Stromal cell of bone marrow (primary cell): ENCODE measurements at places on chromosomes 2 and 18.

GRCh38 chr2:15367205-15367604, 193.9 kb downstream of the NBAS start:
- no peak for DNase-seq

DNA sequence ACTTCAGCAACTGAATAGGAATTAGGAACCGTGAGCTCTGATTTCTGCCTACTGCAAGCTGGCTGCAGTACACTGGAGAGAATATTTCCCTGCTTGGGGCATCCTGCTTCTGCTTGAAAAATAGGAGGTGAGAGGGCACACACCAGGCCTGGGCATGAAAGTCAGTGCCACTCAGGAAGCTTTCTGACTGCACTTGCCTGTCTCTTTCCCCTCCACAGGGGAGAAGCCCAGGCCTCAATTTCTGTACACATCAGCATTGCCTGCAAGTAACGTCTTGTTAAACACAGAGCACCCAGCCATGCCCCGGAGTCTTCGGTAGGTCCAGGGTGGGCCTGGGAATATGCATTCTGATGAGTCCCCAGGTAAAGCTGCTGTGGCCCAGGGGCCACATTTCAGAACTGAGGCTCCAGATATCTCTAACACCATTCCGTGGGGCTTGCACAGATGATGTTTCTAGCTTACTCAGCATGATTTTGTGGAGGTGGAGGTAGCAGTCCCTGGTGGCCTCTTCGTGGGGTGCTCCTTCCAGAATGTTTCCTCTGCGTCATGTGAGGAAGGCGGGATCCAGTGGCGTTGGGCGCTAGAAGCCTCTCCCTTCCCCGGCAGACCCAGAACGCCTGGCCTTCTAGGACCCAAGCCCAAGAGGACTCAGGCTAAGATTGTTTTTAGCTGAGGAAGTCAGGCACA, 114.1 kb downstream of the ZBTB7C start:
- no peak for DNase-seq

GRCh38 chr2:44087714-44088092, 81.0 kb upstream of the PPM1B start:
- DNase-seq, result no peak

DNA sequence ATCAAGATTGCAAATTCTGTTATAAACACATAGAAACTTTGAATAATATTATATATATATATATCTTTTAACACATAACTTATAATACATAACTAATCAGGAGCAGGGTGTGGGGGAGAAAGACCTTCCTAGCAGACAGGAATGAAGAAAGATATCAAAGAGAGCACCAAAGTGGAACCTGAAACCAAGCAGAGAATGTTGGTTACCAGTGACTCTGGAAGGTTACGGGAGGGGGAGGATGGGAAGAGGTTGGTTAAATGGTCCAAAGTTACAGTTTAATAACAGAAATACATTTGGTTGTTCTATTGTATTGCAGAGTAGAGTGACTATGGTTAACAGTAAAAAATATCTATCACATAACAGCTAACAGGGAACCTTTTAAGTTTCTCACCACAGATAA, 366.7 kb downstream of the LRRTM4 start:
- no peak for DNase-seq

GRCh38 chr2:7857904-7858303, 824.0 kb upstream of the ID2 start:
- no peak for DNase-seq

GRCh38 chr2:19617257-19617848, 258.9 kb upstream of the OSR1 start:
- DNase-seq, result no peak

- no peak for DNase-seq
These were observed 9.9 kb downstream of the EMILIN2 start for GRCh38 chr18:2856547-2857170.

GRCh38 chr18:6579486-6579885, 150.0 kb upstream of the ARHGAP28 start:
- no peak for DNase-seq

GRCh38 chr2:46294176-46294836, 2.9 kb upstream of the EPAS1 start:
- DNase-seq, result no peak

DNA sequence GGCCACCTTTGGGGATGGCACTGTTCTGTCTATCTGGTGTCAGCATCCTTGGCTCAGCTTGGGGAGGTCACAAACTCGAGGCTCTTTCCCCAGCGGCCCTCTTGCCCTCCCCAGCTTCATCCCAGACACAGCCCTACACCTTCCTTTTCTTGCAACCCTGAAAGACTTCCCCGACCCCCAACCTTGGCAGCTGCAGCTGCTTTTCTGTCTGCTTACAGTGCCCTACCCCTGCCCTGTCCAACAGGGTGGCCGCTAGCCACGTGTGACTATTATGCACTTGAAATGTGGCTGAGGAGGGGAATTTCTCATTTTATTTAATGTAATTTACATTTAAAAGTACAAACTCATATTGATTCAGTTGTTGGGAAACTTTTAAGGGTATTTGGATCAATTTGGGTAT, 41.3 kb downstream of the NGEF start:
- DNase-seq, result no peak

- DNase-seq, result peak; percentile 21
These were observed 34.7 kb downstream of the SPOPL start for GRCh38 chr2:138536302-138536701.

- no peak for DNase-seq
These were observed 8.7 kb upstream of the GAREM2 start for GRCh38 chr2:26164231-26164630.

DNA sequence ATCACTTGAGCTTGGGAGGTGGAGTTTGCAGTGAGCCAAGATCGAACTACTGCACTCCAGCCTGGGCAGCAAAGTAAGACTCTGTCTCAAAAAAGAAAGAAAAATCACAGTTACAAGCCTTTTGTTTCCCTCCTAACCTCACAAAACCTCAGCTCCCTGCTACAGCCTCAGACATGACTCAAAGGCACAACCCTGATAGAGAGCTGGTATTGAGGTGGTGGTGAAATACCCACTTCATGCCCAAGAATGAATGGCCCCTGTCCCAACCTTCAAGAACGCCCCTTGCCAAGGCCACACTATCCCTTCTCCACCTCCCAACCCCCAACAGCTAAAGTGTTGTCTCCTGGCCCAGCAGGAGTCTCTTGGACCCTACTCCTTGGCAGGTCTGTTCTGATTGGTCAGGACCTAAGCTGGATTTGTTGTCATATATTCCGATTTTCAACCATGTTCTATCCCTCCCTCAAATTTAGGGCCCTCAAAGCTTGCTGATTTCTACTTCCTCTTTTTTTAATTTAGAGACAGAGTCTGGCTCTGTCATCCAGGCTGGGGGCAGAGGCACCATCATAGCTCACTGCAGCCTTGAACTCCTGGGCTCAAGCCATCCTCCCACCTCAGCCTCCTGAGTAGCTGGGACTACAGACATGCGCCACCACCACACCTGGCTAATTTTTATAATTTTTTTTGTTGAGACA, 61.9 kb upstream of the BZW1 start:
- DNase-seq, result no peak

DNA sequence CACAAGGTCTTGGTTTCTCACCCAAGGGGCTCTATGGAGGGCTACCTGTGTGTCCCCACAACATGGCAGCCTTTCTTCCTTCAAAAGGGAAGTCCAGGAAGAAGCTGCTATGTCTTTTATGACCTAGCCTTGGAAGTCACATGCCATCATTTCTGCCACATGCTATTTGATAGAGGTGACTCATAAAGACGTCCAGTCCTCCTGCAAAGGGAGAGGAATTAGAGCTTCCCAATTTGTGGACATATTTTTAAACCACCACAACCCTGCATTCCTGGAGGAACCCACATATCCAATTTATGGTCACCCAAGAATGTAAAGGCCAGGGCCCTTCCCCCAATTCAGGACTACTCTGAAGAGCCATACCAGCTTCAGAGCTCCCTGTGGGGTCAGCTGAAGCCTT, 246.2 kb downstream of the CYP26B1 start:
- no peak for DNase-seq

DNA sequence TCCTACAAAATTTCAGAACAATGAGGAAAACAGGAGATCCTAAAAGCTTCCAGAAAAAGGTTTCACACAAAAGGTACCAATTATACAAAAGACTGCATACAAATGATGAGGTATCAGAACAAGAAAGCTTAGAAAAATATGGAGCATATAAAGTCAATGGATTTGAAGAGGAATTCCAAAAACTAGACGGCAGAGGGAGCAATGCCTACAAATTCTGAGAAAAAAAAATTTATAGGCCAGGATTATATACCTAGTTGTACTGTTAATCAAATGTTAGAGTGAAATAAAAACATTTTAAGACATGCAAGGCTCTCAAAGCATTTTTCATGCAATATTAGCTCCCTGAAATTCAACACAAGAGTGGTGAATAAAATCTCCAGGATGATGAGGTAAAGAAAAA, 106.2 kb downstream of the ZRANB3 start:
- DNase-seq, result no peak

- no peak for DNase-seq
These were observed 186.3 kb downstream of the MYCN start for GRCh38 chr2:16126517-16127275.

DNA sequence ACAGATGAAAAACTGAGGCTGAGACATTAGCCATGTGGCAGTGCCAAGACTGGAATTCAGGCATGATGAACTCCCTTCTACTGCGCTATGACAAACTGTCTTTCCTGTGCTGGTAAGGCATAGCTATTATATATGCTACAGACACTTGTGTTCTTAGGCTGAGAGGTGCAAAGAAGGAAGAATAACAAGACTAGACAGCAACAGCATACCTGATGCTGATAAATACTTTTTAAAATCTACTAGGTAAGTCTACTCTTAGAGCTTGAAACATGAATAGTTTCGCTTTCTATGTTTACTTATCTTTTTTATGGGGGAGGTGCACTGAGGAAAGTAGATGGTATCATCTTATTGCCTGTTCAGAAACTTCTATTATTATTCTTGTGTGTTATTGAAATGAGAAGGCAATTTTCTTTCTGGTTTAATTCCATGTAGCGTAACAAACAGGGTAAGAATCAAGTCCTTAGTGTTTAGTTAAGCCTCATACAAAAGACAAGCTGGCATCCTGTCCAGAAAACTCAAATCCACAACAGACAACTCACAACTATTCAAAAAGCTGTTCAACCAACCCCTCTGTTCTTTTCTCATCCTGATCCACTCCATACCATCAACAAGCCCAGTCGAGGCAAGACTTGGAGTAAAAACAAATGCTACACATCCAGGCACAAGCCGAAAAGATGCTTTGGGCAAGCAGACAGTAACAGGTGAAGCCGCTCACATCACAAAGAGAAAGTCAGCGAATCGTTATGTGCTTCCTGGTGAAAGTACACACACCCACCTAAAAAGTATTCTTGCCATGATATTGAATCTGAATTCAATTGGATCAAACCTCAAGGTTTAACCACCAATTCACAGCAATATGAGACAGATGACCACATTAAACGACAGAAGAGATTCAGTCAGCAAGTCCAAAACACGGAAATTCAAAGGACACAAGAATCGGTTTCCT, 1.5 kb downstream of the TTC32 start:
- no peak for DNase-seq

GRCh38 chr2:120818441-120818920, 82.8 kb downstream of the GLI2 start:
- DNase-seq, result peak; percentile 54

GRCh38 chr2:206435742-206436141, 7.6 kb upstream of the ADAM23 start:
- DNase-seq, result no peak

GRCh38 chr18:33239298-33239697, 201.2 kb downstream of the CCDC178 start:
- no peak for DNase-seq

DNA sequence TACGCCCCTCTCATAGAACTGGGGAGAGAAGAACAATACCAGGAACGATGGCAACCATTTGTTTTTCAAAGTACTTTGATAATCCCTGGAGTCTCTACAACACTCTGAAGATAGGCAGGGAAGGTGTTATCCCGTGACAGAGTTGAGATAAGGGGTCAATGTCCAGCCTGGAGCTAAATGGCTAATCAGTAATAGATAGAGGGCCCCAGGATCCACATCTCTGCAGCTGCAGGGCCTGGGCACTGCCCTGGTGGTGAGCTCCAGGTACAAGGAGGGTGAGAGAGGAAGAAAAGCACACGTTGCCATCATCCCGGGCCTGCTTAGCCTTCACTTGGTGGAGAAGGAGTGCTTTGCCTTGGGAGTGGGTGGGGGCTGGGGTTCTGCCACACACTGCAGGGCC, 260.6 kb downstream of the PRKCE start:
- no peak for DNase-seq

DNA sequence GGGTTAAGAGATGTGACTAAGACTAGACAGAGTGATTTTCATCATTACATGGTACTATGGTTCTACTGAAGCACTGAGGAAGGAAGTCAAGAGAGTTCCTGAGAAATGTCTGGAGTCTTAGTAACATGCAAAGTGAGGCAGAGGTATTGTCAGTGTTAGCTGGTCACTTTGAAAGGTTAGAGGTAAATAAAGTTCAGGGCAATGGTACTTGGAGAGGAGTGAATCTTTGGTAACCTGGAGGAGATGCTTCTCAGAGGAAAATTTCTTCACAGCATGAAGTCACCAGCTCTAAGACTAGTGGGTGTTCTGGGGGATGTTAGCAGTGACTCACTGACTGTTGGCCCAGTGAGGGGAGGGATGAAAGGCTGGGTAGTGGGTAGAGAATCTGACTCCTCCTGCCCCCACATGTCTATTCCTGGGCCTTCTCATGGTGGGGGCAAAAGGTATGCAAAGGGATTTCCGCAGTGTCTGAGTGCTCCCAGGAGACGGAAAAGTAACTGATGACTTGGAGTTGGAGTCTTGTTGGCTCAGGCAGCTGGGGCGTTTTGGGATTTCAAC, 23.3 kb upstream of the IL1RN start:
- no peak for DNase-seq

DNA sequence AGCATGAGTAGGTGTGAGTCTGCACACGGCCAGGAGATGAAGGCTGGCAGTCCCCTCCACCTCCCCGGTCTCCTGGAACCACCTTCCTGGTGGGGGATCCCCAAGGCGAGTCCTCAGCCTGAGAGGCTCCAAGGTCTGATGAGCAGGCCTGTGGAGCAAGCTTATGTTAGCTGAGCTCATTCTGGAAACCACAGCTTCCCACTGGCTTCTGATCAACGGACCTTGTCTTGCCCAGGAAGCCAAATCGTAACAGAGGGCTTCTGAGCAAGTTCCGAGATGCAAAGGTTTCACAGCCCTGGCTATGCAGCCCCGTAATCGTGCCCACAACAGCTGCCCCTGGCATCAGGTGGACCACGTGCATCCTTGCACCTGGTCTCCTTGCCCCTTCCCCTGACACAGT, 28.8 kb upstream of the GPR55 start:
- no peak for DNase-seq

GRCh38 chr18:23365602-23366001, 87.5 kb upstream of the RIOK3 start:
- DNase-seq, result peak; percentile 83

- no peak for DNase-seq
These were observed 47.5 kb downstream of the PTGR3 start for GRCh38 chr18:75161256-75162028.
